Glomerular endothelial cell (primary cell): ENCODE measurements at places on chromosomes 5 and 9. TPM values are rescaled to one million over a fixed set of nuclear protein-coding genes. Genes with fewer than 3 reads are reported as not detected.

DNA sequence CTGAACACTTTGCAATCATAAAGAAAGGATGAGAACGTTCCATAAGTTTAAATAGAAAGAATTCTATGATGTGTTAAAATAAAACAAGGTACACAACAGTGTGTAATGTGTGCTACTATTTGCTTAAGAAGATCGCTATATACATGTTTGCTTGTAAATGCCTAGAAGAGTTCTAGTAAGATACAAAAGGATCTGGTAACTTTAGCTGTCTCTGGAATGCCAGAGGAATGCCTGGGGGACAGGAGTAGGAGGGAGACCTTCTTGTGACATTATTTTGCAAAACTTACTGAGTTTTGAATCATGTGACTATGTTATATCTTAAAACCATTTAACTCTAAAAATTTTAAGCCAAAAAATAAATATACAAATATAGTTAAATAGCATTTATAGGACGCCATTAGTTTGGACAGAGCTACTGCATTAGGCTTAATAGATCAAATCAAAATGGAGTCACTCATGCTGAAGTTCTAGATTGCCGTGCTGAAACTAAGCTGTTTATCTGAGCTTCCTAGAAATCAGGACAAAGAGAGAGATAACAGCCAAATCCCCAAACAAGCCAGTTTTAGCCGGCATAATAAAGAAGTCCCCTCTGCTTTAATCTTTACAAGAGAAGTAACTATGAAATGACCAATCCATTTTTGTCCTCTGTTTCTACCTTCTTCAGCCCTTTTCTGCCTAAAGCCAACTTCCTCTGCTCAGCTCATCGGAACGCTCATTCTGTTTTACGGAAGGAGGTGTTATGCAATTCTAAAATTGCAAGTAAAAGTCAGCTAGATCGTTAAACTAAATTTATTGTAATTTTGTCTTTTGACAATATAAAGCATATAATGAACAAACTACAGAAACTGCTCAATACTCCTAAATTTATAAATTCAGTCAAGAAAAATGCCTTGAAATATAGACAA is 44.8 kb downstream of the LIX1 start:
- DNase-seq: no peak

Gene SLC46A2
- not detected in 2 replicates for total RNA-seq

Gene TLR4
- total RNA-seq: 38.6 and 38.8 TPM in 2 replicates

Gene INVS
- total RNA-seq: 19.4 and 28.8 TPM in 2 replicates

GRCh38 chr5:42994246-42994554 is 45.9 kb downstream of the ANXA2R start:
- DNase-seq: no peak

- no peak for DNase-seq
Measured at GRCh38 chr5:88829054-88829453, 53.9 kb downstream of the MEF2C start.

DNA sequence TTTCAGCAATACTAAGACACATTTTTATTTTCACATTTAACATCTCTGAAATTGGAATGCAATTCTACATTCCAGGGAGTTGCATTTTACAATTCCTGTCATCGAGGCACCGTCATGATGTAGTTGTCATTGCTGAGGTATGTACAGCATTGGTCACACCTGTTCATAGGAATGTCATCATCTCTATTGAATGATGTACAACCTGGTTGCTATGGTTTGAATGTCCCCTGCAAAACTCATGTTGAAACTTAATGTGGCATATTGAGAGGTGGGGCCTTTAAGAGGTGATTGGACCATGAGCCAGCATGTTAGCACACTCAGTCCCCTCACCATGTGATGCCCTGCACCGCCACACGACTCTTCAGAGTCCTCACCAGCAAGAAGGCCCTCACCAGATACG is 103.1 kb downstream of the CEMIP2 start:
- no peak for DNase-seq

- no peak for DNase-seq
Measured at GRCh38 chr9:91001146-91001611, 199.6 kb downstream of the SYK start.

Gene ADAMTS19
- total RNA-seq: under 0.01 and 0.48 TPM in 2 replicates

DNA sequence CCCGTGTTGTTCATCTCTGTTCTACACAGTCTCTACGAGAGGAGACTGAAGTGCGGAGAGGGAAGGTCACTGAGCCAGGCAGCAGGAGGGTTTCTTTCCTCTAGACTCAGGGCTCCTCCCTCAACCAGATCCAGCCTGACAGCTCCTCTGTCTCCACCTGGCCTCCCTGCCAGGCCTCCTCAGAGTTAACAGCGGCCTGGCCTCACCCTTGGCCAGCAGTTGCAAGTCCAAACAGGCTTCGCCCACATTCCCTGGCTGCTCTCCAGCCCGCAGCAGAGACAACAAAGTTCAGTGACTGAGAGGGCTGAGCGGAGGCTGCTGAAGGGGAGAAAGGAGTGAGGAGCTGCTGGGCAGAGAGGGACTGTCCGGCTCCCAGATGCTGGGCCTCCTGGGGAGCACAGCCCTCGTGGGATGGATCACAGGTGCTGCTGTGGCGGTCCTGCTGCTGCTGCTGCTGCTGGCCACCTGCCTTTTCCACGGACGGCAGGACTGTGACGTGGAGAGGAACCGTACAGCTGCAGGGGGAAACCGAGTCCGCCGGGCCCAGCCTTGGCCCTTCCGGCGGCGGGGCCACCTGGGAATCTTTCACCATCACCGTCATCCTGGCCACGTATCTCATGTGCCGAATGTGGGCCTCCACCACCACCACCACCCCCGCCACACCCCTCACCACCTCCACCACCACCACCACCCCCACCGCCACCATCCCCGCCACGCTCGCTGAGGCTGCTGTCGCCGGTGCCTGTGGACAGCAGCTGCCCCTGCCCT is at the start of gene HRCT1:
Gene HRCT1, plus strand, starts transcription at position 291 of the 768 bp plus-strand sequence. Its CDS starts 86 bp downstream, at position 377.
- no peak for DNase-seq

GRCh38 chr5:90201923-90202322 is 207.6 kb downstream of the CETN3 start:
- no peak for DNase-seq

Gene DNAI1
- not detected in 2 replicates for total RNA-seq

GRCh38 chr5:140631036-140631417 is 1.9 kb downstream of the CD14 start:
- DNase-seq: no peak

DNA sequence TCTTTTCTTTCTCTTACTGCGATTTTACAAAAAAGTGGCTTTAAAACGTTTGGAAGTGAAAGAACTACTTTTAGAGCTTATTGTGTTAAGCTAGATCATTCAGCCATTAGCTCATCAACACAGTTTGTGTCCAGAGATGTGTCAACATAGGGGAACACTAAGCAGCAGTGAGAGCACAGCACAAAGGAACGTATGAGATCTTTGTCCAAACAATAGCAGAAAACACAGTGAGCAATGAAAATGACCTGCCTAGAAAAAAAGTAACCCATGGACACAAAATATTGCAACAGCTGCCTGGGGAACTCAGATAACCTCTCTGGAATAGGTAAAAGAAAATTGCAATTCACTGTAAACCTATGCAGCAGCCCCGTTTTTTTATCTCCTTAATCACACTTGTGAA is 372.5 kb downstream of the ARHGEF28 start:
- no peak for DNase-seq

Gene PLEKHG4B
- 0.06 and 0.48 TPM in 2 replicates for total RNA-seq

- DNase-seq: no peak
Measured at GRCh38 chr9:114250235-114250568, 72.7 kb upstream of the ORM1 start.

Gene GLRA1
- not detected in 2 replicates for total RNA-seq

Gene NMUR2
- 0.87 TPM in 1 of 2 replicates, not detected in the other for total RNA-seq

Gene ARHGEF37
- total RNA-seq: 4.6 and 8.5 TPM in 2 replicates

Gene SH3RF2
- 4.0 and 6.5 TPM in 2 replicates for total RNA-seq

Gene TMEM215
- total RNA-seq: not detected in 2 replicates
